Stimulated activated CD4-positive, alpha-beta T cell treated with anti-CD3 and anti-CD28 coated beads, Interleukin-15, amount 100 ng/mL, for 1 hour (primary cell): ENCODE measurements at places on chromosomes 11 and 22.

DNA sequence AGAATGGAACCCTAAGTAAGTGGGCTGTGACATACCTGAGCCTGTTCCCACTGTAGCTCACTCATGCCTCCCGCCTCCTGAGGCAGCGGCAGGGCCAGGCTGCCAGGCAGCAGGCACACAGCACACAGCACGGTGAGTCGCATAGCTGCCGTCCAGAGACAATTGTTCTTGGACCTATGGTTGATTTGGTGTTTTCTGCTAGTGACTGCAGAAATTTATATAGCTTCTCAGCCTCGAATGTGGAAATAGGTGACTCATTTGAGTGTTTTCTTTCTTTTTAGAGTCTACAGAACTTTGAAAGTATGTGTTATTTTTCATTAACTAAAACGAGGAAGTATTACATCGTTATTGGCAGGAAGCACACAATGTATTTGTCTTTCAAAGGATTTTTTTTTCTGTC lies at the start of gene MMP7:
Gene MMP7 (minus strand): TSS at position 190 of the 400 bp plus-strand sequence. CDS start 47 bp downstream, at position 143.
- DNase-seq = no peak

- DNase-seq = no peak
Measured at GRCh38 chr11:44674809-44675208, 52.0 kb upstream of the TSPAN18 start.

DNA sequence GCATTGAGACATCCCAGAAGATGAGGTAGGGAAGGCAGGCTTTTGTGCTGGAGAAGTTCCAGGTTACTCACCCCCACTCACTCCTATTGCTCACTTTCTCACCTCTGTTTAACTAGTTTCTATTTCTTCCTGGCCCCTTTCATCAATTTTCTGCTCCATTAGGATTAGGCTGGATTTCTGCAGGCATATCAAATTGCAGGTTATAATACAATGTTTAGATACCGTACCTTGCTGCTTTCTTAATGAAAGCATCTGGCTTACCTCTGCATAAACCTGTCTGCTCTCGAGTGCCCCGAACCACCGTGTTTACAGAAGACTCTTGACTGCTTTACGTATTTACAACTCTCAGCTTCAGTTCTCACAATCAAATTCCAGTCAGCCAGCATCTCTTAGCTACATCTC lies 173.7 kb downstream of the ADAMTS15 start:
- DNase-seq = no peak

GRCh38 chr11:9719566-9720289 lies 55.9 kb downstream of the SWAP70 start:
- no peak for DNase-seq

- no peak for DNase-seq
Measured at GRCh38 chr11:67119585-67120391, 725 bp downstream of the KDM2A start.

- no peak for DNase-seq
Measured at GRCh38 chr11:44309478-44310205, at the start of gene ALX4. Gene ALX4 (minus strand): TSS chr11:44310139. CDS start chr11:44310062, 77 bp downstream.

DNA sequence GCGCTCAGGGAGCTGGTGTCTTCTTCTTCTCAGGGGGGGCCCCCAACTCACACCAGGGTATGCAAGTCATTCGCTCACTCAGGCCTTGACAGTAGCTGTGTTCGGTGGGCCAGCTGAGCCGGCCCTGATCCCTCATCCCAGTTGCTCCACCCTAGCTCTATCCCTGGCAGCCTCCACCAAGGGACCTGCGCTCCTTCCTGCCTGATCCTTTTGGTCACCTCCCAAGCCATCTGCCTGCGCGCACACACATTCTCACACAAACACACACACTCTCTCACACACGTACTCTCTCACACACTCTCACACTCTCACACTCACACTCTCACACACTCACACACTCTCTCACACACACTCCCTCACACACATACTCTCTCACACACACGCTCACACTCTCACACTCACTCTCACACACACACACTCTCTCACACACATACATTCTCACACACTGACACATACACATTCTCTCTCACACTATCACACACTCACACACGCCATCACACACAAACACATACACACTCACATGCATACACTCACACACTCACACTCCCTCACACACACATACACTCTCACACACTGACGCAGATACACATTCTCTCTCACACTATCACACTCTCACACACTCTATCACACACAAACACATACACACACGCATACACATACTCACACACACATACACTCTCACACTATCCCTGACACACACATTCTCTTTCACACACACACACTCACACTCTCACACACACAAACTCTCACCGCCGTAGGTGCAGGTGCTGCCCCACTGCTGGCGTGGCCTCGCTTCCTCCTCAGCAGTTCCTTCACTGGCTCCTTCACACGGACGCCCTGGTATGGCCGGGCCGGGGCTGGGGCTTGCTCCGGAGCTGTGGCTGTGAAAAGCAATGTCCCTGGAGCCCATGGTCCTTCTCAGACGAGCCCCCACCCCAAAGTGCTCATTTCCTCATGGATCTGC lies 20.8 kb downstream of the POU2AF1 start:
- DNase-seq = no peak

DNA sequence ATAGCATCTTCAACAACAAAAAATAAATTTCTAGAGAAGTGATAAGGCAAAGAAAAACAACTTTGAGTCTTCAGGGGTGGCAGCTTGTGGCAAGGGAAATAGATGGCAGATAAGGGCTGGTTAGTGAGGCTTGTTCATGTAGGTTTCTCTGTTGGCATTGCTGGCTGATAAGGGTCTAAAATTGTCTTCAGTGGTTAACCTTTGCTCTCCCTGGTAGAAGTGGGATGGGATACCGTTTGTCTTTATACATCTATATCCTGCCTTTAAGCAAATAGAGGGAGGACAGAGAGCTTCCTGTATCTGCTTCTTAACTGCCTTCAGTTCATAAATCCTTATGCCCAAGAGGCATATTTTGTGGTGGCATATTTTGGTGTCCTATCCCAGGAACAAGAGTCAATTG lies 57.1 kb downstream of the TRAF6 start:
- DNase-seq = no peak

DNA sequence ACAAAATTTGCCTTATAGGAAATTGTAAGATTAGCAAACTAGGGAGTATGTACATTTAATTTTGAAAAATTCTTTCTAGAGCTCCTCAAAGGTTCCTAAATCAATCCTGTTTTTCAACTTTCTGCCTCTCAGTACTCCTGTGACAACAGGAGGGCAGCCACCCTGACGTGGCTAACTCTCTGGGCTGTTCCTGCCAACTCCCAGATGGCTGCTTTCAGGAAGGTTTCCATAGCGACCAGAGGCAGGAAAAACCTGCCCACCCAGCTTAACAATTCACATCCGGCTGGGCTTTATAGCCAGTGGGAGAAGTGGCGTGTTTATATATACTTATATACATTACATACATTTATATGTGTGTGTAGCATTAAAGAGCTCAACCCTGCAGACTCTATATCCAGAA lies 26.5 kb downstream of the SGSM3 start:
- DNase-seq = no peak

GRCh38 chr22:35138521-35138920 lies 72.6 kb downstream of the ISX start:
- DNase-seq = no peak

GRCh38 chr11:64929625-64930024 lies 5.1 kb downstream of the PPP2R5B start:
- DNase-seq = no peak

- no peak for DNase-seq
Measured at GRCh38 chr11:31803813-31804311, 7.3 kb downstream of the PAX6 start.

DNA sequence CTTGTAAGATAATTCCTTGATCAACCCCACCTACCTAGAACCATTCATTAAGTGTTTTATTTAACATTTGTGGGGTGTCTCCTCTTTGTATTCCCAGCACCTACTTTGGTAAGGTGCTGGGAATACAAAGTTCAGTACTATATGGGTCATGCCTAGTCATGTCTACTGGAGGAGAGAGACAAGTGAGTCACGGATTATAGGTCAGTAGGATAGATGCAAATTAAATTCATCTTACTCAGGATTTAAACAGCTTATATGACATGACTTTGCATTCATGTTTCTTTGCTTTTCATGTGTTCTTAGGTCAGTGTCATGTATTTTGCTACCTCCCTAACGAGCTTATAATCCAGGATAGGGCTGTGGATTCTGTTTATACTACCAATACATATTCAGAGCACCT lies 3.4 kb upstream of the FADS1 start:
- no peak for DNase-seq

DNA sequence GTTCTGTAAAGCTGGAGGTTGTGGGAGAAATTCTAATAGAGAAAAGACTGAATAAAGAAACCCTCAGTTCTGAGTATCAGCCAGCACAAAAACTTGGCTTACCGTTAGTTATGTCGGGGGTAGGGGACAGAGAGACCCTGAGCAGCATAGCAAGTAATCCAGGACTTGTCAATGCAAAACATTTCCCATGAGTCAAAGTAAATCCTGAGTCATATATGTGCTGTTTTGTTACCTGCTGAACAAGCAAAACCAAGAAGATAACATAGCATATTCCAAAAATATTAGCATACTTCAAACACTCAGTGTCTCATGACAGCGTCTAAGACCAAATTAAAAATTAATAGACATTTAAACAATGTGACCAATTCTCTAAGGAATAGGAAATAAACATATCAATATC lies 75.1 kb upstream of the LUZP2 start:
- no peak for DNase-seq

DNA sequence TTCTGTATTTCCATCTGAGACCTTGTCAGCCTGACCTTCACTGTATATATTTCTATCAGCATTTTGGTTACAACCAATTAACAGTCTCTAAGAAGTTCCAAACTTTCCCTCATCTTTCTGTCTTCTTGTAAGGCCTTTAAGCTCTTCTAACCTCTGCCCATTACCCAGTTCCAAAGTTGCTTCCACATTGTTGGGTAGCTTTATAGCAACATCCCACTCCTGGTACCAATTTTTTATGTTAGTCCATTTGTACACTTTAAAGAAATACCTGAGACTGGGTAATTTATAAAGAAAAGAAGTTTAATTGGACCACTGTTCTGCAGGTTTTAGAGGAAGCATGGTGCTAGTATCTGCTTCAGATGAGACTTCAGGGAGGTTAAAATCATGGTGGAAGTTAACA lies 1979.7 kb upstream of the RAG2 start:
- DNase-seq = no peak

GRCh38 chr22:33597274-33597985 lies 322.8 kb downstream of the LARGE1 start:
- DNase-seq = no peak

GRCh38 chr22:44341431-44342346 lies 28.9 kb upstream of the SHISAL1 start:
- DNase-seq = no peak

GRCh38 chr11:83175815-83176214 lies 17.7 kb upstream of the ANKRD42 start:
- DNase-seq = no peak

DNA sequence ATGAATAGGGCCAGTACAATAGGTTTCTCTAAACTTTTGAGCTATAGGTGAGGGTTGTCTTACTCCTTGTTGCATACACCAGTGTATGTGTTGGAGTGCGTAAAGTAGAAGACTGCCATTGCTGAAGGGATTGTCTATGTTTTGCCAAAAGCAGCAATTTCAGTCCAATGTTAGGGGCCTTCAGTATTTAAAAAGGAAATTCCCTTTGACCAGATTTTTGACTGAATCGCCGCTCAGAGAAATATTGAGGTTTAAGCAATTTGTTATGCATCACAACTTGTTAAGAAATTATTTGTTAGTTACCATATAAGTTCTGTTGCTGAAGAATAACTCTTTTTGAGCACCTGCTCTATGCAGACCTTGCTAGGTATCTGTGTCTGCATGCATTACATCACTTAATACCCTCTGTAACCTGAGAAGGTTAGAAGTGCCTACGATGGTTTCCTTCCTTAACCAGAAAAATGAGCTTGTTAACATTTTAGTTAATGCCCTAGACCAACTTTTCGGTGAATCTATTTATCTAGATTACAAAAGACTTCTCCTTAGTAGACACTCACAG lies 33.9 kb downstream of the MMP20 start:
- DNase-seq = no peak

DNA sequence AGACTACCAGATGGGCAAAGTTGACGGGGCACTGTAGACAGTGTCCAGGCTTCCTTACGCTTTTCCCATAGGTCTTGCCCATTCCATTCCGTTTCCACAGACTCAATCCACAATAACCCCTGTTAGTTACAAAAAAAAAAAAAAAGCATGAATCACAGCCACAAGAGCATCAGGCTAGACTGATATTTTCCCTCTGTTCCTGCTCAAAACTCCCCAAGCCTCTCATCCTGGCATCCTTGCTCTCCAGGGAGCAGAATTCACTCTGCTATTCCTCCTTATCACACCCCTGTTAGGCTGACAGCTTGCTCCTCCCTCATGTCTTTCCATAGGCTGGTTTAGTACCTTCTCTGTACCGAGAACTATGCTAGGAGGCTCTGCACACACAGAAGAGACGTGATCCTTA lies 42.2 kb downstream of the TMEM123 start:
- no peak for DNase-seq

GRCh38 chr22:46202897-46203600 lies 47.0 kb downstream of the CDPF1 start:
- DNase-seq = no peak

GRCh38 chr22:37098976-37099591 lies 10.4 kb downstream of the TMPRSS6 start:
- no peak for DNase-seq

- DNase-seq = no peak
Measured at GRCh38 chr11:112581747-112582146, 321.1 kb upstream of the PLET1 start.

GRCh38 chr22:27134315-27134701 lies 476.9 kb downstream of the MIAT start:
- DNase-seq = no peak

- no peak for DNase-seq
Measured at GRCh38 chr11:6817694-6818093, 18.2 kb upstream of the OR6A2 start.

GRCh38 chr22:45102896-45103420 lies 60.8 kb upstream of the NUP50 start:
- no peak for DNase-seq

DNA sequence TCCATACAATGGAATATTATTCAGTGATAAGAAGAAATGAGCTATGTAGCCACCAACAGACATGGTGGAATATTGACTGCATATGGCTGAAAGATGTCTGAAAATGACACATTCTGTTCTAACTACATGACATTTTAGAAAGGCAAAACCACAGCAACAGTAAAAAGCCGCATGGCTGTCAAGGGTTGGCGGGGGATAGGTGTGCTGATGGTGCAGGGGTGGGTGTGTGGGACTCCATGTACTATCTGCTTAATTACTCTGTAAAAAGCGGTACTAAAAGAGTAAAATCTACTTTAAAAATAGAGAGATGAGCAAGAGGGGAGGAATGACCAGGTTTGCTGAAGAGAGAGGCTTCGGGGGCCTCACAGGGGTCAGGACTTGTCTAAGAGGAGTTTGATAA lies 16.7 kb upstream of the YPEL1 start:
- no peak for DNase-seq

- no peak for DNase-seq
Measured at GRCh38 chr11:73236854-73237253, 18.8 kb downstream of the P2RY2 start.

DNA sequence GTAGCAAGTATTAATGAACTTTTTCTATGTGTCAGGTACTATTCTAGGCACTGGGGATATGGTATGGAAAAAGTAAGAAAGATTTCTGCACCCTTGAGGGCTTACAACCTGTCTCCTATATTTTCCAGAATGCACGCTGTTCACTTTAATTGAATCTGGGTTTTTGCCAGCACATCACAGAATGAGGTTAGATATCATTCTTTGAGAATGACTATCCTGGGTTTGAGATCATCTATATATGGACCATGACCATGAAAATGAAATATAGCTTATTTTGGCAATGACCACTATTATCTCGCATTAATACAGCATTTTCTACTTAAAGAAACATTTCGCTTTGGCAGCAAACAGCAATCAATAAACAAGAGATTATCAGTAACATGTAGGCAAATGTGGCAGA lies 46.9 kb downstream of the C11orf71 start:
- DNase-seq = no peak
